ENCODE measurements at places on chromosomes 6 and 20.

DNA sequence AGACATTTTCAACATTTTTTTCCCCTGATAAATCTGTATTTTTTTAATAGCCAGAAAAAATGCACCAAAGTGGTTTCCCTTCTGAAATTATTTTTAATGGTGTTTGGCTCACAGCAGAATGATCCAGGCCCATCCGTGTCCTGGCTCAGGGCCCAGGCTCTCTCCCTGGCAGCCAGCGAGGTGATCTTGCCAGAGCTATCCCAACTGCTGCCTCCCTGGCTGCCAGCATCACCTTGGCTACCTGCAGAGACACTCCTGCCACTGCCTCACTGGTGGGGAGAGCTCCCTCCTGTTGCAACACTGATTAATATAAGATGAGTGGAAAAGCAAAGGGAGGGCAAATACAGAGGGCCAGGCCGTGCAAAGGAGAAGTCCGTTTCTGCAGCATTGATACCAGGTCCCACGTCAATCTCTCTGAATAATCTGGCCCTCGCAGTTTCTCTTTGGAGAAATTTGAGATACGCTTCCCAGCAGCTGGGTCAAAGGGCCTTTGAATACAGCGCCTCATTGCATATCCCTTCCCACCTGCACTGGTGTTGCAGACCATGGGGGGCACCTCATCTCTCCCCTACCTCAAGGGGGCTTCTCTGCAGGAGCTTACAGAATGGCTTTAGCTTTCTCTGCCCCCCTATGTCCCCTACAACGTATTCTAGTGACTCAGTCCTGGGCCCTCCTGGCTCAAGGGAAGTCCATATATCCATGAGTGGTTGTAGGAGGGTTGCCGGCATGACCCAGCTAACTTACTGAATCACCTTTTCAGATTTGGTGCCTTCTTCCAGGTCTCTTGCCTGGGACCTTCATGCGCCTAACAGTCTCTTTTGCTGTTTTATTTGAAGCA, 12.8 kb upstream of the DSTN start:
- no peak for DNase-seq

DNA sequence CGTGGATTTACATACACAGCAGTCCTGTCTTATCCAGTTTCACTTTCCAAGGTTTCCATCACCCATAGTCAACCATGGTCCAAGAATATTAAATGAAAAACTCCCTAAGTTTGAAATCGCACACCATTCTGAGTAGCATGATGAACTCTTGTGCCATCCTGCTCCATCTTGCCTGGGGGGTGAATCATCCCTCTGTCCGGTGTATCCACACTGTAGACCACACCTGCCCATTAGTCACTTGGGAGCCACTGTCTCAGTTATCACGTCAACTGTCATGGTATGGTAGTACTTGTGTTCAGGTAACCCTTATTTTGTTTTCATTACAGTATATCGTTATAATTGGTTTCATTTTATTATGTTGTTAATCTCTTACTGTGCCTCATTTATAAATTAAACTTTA, 38.5 kb downstream of the PTGIS start:
- DNase-seq = no peak

GRCh38 chr6:9540534-9541126, 874.2 kb downstream of the TFAP2A start:
- DNase-seq = peak; percentile 23

DNA sequence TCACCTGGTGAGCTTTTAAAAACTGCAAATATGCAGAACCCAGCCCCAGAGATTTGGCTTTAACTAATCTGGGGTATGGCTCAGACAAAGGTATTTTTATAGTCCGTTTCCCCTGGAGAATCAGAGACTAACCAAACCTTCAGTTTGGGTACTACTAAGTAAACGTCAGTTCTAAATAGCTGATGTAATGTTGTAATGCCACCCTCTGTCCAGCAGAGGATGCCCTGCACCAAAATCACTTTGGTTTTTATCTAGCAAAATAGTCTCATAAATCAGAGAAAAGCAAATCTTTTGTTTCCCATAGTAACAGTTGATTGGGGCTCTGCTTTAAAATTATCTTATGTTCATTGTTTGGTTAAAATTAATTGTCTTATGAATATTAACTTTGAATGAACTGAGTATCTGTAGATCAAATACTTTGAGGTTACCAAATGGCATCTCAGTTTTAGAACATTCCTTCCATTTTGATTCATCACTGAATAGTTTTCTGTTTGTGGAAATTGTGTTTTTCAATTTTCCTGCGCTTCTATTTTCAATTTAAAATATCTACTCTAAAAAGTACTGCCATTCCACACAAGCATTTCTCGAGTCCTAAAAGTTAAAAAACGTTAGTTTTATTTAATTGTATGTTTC, 278.3 kb upstream of the PLCB4 start:
- DNase-seq = peak; percentile 12

DNA sequence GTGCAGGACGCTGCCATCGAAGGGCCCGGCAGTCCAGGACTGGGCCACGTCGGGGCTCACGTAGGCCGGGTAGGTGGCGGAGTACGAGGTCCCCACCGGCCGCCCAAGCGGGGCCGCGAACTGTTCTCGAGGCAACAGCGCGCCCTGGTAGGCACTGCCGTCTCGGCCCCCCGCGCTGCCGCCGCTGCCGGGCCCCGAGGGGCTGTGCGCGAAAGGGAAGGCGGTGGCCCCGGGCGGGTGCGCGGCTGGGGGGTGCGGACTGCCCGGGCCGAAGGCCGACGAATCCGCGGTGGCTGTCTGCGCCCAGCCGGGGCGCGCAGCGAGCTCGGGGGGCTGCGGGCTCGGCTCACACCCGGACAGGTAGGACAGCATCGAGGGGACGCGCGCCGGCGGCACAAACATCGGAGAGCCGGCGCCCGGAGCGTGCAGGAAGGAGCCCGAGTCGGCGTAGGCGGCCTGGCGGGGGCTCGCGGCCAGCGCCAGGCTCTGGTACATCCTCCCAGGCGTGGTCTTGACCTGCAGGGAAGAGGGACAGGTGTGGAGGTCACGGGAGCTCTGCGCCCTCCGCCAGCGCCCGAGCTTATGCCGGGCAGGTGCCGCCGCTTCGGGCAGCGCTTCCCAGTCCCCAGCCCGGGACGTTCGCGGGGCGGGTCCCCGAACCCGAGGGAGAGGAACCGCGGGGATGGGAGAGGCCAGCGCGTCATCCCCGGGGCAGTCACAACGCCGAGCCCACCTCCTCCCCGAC, 596 bp downstream of the GATA5 start:
- DNase-seq = no peak

DNA sequence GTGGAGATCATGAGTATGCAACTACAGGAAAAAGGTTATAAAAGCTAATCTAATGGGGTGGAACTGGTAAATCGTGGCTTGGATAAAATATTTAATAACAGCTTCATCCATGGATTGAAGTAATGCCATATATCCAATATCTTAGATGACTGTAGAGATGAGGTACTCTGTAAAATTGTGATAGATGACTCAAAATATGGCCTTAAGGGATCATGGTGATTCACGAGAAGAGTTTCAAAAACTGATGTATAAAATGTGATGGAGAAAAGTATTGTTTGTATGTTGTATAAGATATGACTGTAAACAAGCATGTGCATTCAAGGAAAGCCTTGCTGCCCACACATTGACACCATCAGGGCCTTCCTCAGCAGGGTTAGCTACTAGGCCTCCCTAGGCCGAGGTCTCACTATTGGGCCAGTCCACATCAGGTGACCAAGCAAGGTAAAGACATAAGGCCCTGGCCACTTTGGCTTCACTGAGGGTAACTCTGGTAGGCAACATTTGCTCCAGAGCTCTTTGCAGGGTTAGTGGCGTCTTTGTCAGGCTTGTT, 17.7 kb upstream of the CCN6 start:
- DNase-seq = no peak

DNA sequence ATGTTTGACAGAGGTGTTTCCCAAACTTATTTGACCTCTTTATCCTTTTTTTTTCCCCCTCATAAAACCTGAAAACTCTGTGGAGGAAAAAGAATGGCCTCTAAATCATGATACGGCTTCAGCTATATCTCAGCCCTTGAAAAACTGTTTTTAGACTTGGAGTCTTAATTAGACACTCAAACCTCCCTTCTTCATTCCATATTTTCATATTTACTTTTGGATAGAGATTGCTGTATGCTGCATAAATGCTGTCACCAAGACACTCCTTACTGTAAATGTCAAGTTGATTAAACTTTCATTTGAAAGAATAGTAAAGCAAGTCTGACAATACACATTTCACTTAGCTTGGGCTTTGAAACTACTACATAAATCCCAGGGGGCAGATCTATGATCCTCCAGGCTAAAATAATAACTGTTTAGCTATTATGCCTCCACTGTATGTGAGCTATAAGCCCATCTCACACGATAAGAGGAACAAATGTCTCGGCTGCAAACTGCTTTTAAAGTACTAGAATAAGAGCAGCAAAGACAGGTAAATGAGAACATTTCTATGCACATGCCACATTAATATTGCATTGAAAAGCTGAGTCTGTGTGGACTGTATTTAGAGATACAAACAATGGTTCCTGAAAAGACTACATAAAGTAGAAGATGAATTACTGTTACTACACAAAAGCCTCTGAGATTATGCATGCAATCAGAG, 141.3 kb upstream of the HMGN3 start:
- no peak for DNase-seq

DNA sequence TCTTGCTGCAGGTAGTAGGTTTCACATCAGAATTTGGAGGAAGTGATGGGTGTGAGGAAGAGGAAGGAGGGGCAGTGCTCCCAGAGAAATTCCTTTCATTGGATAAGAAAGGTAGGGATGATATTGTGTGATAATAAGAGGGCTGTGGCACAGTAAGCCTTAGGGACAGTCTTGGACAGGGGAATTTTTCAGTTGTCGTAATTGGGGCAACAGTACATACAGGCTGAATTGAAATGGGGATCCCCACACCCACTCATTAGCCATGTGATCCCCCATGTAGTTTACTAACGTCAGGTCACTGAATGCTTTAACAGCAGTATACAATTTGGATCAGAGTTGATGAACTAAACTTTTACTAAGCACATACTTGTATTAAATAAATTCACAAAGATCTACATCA, 79.4 kb downstream of the FOXO3 start:
- DNase-seq = no peak

DNA sequence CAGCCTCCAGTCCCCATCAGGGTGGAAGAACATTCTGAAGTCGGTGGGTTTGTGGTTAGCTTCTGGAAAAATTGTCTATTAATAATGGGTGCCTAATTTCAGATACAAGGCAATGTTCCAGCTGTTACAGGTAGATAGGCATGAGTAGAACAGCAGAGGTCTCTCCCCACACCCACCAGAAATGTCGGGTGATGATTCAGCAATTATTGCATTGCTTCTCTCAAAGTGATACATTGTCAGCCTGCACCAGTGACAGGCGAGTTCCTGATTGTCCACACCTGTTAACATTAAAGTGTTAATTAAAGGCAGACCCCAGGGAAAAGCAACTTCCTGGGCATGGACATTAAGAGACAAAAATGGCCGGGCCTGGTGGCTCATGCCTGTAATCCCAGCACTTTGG, 18.9 kb upstream of the CLVS2 start:
- DNase-seq = no peak

GRCh38 chr20:38260378-38261053, at the start of gene KIAA1755:
Gene KIAA1755 (minus strand): TSS chr20:38260735. CDS start chr20:38260500, 235 bp downstream.
- DNase-seq = no peak

DNA sequence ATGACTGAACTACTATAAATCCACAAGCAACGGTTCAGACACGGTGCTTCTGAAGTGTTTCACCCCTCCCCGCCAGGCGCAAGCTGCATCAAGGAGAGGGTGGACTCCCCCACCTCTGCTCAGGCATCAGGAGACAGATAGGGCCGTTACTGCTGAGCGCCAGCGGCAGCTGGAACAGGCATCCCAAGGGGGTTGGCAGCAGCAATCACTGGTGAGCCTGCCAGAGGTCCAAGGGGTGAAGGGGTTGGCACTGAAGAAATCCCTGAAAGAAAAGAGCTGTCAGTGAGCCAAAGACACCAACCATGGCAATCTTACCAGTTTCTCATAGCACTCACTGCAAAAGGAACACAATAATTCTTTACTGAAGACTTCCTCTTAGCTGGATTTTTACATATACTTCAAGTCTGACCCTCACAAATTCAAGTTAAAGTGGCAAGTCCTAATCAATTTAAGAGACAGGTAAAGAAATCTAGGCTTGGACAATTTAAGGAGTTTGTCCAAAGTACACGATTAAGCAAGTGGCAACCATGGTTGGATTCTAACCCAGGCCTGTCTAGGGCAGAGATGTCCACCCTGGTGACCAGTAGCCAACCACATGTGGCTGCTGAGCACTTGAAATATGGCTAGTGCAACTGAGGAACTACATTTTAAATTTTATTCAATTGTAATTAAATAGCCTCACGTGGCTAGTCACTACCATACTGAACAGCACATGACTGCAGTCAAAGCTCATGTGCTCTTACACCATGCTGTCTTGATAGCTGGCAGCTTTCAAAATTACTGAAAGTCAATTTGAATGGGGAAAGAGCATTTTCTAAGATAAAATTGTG, 21.7 kb upstream of the TBC1D20 start:
- DNase-seq = no peak

DNA sequence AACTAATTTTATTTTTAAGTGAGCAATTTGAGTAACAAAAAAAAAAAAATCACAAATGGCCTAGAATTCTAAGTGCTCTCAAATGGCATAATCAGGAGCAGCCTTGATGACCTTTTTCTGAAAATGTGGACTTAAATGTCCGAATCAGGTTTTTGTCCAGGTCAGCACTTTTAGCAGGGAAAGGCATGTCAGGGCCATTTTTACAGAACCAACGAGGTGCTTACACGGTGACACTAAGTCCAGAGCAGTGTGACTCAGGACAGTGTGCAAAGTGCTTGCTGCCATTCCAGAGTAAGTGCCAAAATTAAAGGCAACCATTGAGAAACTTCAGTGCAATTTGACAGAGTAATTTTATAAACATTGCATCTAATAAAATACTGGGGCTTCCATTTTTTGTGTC, 127.8 kb downstream of the KIF16B start:
- DNase-seq = no peak

DNA sequence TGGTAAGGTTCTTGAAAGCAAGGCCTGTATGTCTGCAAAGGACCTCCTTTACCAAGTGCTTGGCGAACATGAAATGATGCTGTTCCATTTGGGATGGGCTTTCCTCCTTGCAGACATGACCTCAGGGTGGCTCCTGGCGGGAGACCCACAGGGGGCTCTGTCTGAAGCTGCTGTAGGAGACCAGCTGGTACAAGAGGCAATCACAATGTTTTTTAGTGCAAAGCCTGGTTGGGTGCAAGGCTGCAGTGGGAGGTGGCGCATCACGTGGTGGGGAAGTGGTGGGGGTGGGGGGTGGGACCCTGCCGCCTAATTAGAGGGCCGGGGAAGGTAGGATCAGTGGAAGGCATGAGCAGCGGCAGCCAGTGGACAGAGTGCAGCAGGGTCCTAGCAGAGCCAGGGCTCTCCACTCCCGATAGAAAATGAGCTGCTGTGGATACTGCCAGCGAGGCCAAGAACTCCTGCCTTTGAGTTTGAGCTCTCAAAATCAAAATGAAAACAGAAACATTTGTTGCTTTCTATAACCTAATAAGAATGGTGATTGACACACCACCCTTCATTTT, 9.1 kb upstream of the ARMC2 start:
- DNase-seq = no peak

- DNase-seq = no peak
Observed at GRCh38 chr20:56793916-56794315, 164.8 kb downstream of the TFAP2C start.

Measured in skin of body (tissue), 3 donors.